Adrenal gland (tissue), 19 donors: ENCODE measurements at places on chromosomes 5 and 9.

DNA sequence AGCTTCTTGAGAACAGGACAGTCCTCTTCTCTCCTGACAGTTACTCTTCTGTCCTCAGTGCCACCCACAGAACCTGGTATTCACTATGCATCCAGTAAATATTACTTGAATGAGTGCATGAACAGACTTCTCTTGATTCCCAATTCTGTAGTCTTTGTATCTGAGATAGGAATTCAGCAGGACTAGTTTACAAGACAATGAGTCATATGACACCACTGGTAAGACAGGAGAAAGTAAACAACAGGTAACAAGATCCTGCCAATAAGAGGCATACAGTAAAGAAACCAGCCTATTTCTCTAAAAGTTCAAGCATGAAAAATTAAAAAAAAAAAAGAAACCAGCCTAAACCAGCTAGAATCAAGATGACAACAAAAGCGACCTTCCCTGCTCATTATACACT, 6.2 kb downstream of the ZNF883 start:
- H3K4me3 ChIP-seq: no peak overlapping the region
- no peaks in the 10 kb centered on the region for H3K27me3 ChIP-seq

DNA sequence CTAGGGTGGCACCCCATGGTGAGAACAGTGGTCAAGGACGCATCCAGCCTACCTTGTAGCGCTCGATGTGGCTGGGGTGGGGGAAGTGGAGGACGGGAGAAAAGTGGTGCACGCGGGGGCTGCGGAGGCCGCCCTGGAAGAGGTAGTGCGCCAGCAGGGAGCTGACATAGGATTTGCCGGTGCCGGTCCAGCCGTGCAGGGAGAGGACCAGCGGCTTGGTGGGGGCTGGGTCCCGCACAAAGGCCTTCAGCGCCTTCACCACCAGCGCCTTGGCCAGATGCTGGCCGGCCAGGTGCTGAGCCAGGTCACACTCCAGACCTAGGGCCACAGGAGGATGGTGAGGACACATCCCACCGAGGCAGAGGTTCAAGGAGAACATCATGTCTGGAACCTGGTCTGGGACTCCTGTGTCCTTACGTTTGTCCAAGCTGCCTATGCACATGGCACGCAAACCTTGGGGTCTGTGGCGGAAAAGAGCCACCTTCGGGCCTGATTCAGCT, 797 bp downstream of the TOR2A start:
- H3K27me3 ChIP-seq: no peaks in the 10 kb centered on the region
- H3K4me3 ChIP-seq: peak overlapping the region; percentile 82
- peaks cover 6% of the 10 kb centered on the region for H3K4me1 ChIP-seq
- DNase-seq: no peak
- peaks cover 20% of the 10 kb centered on the region for H3K36me3 ChIP-seq

DNA sequence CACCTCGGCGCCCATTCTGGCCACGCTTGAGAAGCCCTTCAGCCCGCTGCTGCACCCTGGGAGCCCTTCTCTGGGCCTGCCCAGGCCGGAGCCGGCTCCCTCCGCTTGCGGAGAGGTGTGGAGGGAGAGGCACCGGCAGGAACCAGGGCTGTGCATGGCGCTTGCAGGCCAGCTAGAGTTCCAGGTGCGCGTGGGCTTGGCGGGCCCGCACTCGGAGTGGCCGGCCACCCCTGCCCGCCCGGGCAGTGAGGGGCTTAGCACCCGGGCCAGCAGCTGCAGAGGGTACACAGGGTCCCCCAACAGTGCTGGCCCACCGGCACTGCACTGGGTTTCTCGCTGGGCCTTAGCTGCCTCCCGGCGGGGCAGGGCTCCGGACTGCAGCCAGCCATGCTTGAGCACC, 72.3 kb upstream of the SYK start:
- H3K4me1 ChIP-seq: no peaks in the 10 kb centered on the region
- no peaks in the 10 kb centered on the region for H3K27me3 ChIP-seq
- DNase-seq: no peak
- H3K27ac ChIP-seq: no peak overlapping the region
- no peaks in the 10 kb centered on the region for H3K36me3 ChIP-seq
- H3K4me3 ChIP-seq: no peak overlapping the region

GRCh38 chr5:172494630-172495505, 40.5 kb upstream of the SH3PXD2B start:
- H3K27ac ChIP-seq: peak overlapping the region; percentile 17
- no peaks in the 10 kb centered on the region for H3K27me3 ChIP-seq
- H3K4me1 ChIP-seq: peaks cover 10% of the 10 kb centered on the region
- DNase-seq: peak; percentile 12
